ENCODE measurements at places on chromosomes 7 and 10.

GRCh38 chr7:55075464-55076021 lies 56.7 kb downstream of the EGFR start:
- no peak for DNase-seq

DNA sequence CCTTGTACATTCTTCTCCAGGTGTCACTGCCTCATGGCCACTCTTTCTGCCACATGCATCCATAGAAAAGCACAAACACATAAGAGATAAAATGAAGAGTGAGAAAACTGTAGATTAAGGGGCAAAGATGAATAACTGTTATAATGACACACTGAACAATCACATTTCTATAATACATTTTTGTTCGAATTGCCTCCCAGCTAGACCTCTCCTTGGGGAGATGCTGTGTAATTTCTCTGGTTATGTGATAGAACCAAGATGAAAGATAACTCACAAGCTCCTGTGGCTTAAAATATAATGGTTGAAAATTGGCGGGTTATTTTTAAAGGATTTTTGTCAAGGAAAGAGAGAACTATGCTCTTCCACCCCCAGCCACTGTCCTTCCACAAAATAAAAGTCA lies 60.2 kb upstream of the STEAP1 start:
- no peak for DNase-seq

DNA sequence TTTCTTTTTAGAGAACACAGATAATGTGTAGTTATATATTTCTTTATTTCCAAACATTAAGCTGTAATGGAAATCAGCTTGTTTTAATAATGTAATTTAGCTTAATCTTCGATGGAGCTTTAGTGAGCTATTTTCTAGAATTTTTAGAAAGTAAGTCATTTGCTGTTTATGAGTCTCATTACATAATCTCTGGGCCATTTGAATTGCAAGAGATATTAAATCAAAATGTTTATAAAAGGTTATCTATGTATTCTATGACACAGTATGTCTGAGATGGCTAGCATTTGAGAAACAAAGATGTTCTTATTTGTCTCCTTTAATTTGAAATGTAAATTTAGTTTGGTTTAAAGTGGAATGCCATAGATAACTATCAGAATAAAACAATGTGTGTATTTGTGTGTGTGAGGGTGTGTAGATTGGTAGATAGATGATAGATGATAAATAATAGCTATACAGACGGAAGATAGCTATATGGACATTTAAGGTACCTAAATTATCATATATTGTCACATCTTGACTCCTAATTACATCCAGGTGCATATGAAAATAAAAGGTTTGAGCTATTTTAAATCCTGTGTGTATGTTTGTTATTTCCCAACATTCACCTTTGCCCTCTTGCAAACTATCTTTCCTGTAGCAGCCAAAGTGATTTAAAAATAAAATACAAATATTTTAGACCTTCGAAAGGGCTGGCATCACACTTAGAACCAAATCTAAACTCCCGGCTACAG lies 478.0 kb upstream of the KLF6 start:
- no peak for DNase-seq

DNA sequence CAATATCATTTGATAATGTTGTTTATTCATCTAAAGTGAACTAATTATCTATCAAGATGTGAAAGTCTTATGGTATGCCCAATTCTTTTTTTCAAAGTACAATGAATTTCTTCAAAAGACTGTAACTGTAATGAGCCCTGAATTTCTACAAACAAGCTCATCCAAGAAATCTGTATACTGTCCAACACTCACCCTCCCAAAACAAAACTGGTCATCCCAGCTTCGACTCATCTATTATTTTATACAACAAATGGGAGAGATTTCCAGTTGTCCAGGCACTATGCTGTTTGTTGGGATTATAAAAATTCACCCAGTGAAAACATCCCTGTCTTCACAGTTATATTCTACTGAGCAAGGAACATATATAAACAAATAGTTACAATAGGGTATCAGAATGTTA lies 806.9 kb downstream of the TNS3 start:
- no peak for DNase-seq

DNA sequence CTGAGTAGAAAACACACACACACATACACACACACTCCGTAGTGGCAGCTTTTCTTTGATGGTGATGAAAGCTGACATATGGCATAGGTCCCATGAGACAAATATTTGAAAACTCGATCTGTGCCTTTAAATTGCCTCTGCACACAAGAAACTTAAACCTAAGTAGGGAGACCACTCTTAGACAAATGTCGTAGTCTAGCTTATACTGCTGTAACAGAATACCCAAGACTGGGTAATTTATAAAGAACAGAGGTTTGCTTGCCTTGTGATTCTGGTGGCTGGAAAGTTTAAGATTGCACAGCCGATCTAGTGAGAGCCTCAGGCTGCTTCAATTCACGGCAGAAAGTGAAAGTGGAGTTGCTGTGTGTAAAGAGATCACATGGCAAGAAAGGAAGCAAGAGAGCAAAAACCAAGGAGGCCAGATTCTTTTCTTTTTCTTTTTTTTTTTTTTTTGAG lies 489.4 kb upstream of the SORCS1 start:
- peak; percentile 11 for DNase-seq

GRCh38 chr7:39392151-39392550 lies 174.1 kb upstream of the YAE1 start:
- no peak for DNase-seq

GRCh38 chr7:143363016-143363937 lies 764 bp upstream of the FAM131B start:
- no peak for DNase-seq

All from naive B cell (primary cell).